ENCODE measurements at places on chromosomes 6 and 20.

- no peak for DNase-seq
Observed at GRCh38 chr6:15391500-15391899, 145.6 kb downstream of the JARID2 start.

GRCh38 chr20:37416848-37417616 is 71.1 kb downstream of the SRC start:
- no peak for DNase-seq

- no peak for DNase-seq
Observed at GRCh38 chr20:38932457-38933120, 6.4 kb downstream of the FAM83D start.

DNA sequence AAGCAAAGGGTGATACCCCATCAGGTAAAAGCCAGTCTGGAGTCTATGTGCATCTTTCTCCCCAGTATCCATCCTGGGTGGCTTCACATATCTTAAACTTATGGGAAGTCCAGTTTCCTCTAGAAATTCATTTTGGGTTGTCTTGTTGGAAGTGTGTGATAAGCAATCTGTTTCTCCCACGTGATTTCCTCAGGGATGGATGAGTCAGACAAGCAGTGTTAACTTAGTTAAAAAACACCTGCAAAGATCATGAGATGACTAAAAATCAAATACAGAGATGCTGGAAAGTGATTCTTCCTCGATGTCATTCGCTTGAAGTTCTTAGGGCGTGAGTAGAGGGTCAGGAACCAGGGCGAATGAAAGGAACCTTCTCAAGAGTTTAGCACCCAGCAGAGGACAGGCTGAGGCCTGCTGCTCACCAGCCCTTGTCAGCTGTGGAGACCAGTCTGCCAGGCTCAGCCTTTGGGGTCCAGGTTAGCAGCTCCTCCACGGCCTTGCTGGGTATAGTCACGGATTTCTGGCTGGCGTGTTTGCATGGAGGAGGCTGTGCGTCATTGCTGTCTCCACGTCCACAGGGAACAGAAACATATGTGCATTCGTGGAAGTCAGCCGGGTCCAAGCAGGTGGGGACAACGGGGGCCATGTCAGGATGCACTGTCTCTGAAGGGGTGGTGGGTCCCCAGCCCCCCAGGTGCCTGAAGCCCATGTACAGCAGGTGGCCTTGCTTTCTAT is 2.8 kb upstream of the PNPLA1 start:
- no peak for DNase-seq

DNA sequence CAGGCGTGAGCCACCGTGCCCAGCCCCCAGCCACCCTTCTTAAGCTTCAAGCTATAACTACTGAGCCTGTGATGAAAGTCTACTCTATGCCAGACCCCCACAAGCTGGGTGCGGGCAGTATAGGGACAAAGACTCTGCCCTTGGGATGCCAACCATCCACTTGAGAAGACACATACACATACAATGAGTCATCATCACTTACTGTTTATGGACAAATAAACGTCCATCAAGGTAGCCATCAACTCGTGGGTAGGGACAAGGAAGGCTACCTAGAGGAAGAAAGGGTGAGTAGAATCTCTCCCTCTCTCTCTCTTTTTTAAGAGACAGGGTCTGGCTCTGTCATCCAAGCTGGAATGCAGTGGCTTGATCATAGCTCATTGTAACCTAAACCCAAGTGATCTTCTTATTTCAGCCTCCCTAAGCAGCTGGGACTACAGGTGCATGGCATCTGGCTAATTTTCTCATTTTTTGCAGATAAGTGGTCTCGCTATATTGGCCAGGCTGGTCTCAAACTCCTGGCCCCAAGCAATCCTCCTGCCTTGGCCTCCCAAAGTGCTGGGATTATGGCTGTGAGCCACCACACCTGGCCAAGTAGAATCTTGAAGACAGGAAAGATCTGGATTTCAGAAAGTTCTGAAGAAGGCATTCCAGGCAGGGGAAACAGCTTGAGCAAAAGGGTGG is 2.6 kb upstream of the TP53INP2 start:
- DNase-seq = peak; percentile 17

DNA sequence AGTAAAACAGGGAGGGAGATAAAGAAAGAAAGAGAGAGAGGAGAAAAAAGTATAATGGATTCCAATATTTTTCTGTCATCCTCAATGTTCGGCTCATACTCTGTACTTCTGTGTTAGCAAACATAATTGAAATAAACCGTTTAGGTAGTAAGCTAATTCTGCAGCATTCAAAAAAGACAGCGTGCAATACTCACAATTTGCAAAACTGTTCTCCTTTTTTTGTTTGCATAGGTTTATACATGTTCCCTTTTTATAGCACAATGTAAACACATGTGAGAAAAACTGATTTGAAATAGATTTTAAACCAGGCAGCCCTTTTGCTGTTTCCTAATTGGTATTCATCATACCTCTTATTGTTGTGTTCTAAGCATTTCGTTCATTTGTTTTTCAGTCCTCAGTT is 188.9 kb downstream of the PLCB1 start:
- DNase-seq = no peak

GRCh38 chr6:122676146-122676545 is 65.9 kb downstream of the PKIB start:
- DNase-seq = no peak

DNA sequence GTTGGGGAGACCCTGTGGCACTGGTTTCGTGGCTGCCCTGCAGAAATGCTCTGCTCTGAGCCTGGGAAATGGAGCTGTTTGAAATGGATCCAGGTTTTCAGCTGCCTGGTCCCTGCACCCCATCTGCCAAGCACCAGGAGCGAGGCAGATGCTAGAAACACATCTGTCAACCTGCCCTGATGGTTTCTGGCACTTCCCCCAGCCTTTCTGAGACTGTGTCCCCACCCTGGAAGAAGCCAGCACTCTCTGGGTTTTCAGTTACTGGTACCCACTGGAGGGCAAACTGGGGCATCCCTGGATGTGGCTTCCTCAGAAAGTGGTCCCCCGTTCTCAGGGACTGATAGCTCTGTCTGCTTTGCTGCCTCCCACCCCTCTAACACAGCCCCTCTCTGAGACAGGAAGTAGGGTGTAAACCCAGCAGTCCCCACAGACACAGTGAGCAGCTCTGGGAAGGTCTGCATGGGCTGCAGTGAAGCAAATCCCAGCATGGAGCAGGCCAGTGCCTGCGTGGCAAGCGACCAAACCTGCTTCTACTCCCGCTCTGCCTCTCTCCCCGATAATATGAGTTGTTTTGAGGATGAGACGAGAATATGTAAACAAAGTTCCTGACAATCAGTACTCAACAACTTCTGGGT is 54.2 kb upstream of the MAFB start:
- DNase-seq = no peak

GRCh38 chr6:128246472-128247260 is 273.7 kb downstream of the PTPRK start:
- no peak for DNase-seq

GRCh38 chr6:5162355-5162754 is 77.2 kb downstream of the PPP1R3G start:
- DNase-seq = no peak

DNA sequence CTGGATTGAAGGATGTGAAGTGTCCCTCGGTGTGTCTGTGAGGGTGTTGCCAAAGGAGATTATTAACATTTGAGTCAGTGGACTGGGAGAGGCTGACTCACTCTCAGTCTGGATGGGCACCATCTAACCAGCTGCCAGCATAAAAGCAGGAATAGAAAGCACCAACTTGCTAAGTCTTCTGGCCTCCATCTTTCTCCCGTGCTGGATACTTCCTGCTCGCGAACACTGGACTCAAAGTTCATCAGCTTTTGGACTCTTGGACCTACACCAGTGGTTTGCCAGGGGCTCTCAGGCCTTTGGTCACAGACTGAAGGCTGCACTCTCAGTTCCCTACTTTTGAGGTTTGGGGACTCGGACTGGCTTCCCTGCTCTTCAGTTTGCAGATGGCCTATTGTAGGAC is 220.3 kb upstream of the LRFN2 start:
- DNase-seq = peak; percentile 17

GRCh38 chr6:6678811-6679210 is 90.3 kb downstream of the LY86 start:
- DNase-seq = no peak

DNA sequence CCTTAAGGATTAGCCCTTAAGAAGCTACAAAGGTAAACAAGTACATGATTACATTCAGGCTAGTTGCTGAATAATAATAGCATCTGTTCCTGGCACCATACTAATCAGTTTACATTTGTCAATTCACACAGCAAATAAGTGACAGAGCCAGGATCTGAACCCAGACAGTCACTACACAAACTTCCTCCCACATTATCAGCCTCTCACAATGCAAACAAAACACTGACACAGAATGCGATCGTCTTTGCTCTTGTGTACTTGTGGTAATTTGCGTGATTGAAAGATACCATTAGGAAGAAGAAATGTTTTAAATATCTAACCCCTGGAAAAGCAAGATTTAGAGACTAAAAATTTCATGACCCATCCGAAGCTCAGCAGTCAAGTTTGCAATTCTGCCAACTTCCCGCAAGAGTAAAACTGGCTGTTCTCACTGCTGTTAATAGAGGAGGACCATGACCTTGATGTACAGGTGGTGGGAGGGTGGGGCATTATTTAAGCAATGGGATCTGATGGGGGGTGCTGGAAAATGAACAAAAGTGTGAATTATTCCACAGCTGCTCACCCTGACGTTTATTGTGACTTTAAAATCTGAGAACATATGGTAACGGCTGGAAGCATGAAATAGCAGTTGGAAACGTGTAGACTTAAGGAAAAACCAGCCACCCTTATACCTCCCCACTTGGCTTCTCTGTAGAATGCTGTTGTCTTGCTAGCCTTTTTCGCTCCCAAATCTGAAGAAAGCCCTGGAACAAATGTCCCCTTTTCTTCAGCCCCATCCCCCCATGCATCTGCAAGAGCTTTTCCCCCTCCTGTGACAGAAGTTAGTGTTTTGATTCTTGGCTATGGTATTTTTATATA is 95.3 kb upstream of the ARMC2 start:
- no peak for DNase-seq

DNA sequence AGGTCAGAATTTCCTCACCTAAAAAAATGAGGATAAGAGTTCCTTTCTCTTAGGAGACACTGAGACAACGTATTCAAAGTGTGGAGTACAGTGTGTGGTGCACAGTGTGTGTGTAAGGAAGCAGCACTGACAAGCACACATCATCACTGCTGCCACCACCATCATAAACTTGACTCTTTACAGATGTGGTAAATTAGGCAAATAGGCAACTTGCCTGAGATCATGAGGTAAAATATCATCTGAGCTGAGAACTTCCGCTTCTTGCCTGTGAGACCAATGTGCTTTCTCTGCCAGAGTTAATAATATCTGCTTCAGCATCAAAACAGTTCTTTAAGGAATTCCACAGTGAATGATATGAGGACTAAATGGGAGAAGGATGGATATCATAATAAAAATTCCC is 52.7 kb downstream of the LYRM4 start:
- DNase-seq = no peak

DNA sequence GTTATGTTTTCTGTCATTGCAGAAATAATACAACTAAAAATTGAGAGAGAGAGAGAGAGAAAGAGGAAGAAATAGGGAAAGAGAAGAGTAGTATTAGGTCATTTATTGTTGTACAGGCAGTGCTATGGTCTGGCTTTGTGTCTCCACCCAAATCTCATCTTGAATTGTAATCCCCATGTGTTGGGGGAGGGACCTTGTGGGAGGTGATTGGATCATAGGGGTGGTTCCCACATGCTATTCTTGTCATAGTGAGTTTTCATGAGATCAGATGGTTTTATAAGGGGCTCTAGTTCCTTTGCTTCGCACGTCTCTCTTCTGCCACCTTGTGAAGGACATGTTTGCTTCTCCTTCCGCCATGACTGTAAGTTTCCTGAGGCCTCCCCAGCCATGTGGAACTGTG is 677.4 kb upstream of the CHD6 start:
- no peak for DNase-seq

- no peak for DNase-seq
Observed at GRCh38 chr6:81938991-81939732, 186.7 kb upstream of the TENT5A start.

- DNase-seq = no peak
Observed at GRCh38 chr6:151705993-151706733, 101.3 kb upstream of the ESR1 start.

DNA sequence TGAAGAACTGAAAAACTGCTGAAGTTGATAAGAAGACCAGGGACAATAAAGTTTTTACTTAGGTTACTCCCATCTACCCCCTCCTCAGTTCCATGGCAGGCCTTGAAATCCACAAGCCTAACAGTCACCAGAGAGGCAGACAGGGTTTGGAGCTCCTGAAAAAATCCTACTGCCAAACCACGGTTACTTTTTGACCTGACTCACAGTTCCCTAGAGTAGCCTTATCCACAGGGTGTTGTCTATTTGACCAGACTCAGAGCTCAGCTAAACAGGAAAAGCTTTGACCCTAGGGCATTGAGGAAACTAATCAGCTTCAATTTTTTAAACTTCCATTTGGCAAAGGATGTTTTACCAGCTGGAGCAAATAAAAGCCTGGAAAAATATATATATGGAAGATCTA is 257.7 kb upstream of the NT5E start:
- no peak for DNase-seq

GRCh38 chr6:15282334-15282733 is 36.5 kb downstream of the JARID2 start:
- DNase-seq = no peak

GRCh38 chr6:133312006-133312405 is 70.8 kb downstream of the EYA4 start:
- DNase-seq = no peak

- no peak for DNase-seq
Observed at GRCh38 chr6:140083375-140083774, 708.9 kb upstream of the CITED2 start.

DNA sequence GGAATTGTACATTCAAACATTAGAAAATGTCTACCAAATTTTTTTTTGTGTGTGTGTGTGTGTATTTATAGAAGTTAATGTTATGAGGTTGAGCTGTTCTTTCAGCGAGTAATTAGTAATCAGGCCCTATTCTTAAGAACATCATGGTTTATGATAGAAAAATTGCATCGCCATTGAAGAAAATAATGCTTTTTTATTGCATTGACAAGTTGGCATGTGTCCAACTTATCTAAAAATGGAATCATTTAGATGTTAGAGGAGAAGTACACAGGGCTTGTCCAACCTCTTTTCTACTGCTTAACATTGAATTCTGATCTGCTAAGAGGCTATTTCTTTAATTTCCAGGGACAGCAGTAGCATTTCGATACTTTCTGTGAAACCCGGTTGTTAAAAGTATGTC is 61.6 kb upstream of the ADGRG6 start:
- no peak for DNase-seq

- DNase-seq = no peak
Observed at GRCh38 chr6:167047554-167047953, 48.4 kb downstream of the CEP43 start.

DNA sequence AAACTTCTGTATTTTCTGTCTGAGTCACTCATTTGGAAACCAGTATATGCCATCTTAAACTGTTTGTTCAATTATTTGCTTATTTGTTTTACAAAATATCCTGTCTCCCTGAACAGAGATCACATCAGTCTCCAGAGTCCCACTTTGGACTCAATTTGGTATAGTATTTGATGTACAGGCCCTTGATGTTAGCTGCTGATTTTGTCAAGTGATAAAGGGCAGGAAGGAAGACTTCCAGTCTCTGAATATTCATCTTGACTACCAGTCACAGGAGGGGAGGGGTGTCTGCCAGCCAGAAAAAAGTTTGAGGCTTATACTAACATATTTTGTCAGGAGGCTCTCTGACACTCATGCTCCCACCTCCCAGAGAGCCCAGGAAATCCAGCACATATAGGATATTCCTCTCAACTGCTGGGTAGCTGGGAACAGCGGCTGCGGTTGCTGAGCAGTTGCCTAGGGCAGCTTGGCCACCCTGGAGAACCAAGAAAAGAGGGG is 376.8 kb upstream of the RUNX2 start:
- DNase-seq = no peak
